Thyroid gland (tissue), 4 donors: ENCODE measurements at places on chromosomes 3 and 15. TPM values are rescaled to one million over a fixed set of nuclear protein-coding genes. Genes with fewer than 3 reads are reported as not detected.

RPL29 gene
- total RNA-seq = 826 TPM

DPPA2 gene
- total RNA-seq = not detected

COL6A5 gene
- not detected for total RNA-seq

SAMD7 gene
- total RNA-seq = not detected

SH2D7 gene
- not detected for total RNA-seq

PCOLCE2 gene
- 37.8 TPM for total RNA-seq

SLC30A4 gene
- total RNA-seq = 12.5 TPM

PP2D1 gene
- not detected for total RNA-seq

SLC2A2 gene
- total RNA-seq = not detected

DNA sequence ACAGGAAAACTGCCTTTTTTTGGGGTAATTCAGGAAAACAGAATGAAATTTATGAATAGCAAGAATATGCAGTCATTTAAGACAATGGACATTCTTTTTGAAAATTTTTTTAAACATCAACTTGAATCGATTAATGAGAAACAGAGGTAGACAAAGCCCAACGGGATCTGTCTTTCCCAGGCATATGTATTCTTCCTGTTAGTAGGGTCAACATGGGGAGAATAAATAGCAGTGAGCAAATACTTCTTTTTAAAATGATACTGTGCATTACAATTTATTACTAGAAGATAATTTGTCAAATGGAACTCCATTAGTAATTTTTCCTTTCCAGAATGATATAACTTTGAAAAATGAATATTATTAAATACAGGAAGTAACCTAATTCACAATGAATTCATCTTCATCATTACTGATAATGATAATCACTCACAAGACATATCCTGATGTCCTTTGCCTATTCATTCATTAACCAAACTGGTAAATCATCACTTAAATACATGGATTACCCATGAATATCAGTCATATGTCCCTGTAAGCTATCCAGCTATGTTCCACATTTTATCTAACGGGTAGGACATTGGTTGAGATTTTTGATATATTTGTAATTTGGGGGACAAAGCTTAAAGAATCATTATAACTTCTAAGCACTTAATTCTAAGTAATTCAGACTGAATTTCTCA, 209.2 kb upstream of the CDIN1 start:
- H3K36me3 ChIP-seq = no peaks in the 10 kb centered on the region
- H3K27ac ChIP-seq = no peak overlapping the region
- DNase-seq = no peak
- H3K4me1 ChIP-seq = no peaks in the 10 kb centered on the region
- no peak overlapping the region for H3K4me3 ChIP-seq

DNA sequence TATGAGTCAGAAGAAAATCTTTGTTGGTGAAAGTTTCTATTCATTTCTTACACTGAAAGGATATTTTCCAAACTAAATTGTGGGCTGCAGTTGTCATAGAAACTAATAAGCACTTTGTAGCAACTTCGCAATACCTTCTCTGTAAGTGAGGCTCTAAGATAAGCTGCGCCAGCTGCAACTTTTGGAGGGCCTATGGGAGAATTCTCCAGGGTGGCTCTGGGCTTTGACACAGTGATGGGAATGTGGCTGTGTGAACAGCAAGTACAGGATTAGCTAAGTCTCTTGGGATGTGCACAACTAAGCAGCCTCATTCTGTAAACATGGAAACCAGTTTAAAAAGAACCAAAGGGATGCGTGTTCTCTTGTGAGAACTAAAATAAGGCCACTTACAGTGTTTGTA, 124.6 kb upstream of the SGO1 start:
- H3K36me3 ChIP-seq = no peaks in the 10 kb centered on the region
- H3K27me3 ChIP-seq = no peaks in the 10 kb centered on the region
- DNase-seq = no peak
- no peak overlapping the region for H3K4me3 ChIP-seq

DNA sequence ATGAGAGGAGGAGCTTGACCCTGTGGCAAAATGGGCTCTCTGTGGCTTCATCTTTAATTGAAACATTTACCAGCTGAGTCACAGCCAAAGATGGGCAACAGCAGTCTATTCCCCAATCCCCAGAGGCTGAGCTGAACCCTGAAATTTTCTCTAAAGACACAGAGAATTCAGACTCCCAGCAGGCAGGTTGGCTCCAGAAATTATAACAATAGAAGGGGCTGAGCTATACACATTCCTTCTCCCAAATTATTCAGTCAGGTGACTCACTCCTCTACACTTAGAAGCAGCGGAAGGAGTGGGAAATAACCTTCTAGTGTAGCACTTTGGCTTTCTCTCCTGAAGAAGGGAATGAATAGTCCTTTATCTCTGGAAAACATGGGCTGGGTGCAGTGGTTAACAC, 264.3 kb upstream of the ARHGEF26 start:
- no peak for DNase-seq
- no peaks in the 10 kb centered on the region for H3K4me1 ChIP-seq
- H3K27me3 ChIP-seq = no peaks in the 10 kb centered on the region
- H3K27ac ChIP-seq = no peak overlapping the region

GRCh38 chr15:29712149-29712885, 110.0 kb downstream of the TJP1 start:
- peaks cover 38% of the 10 kb centered on the region for H3K36me3 ChIP-seq
- H3K4me1 ChIP-seq = no peaks in the 10 kb centered on the region
- no peaks in the 10 kb centered on the region for H3K27me3 ChIP-seq
- no peak overlapping the region for H3K4me3 ChIP-seq

- no peaks in the 10 kb centered on the region for H3K36me3 ChIP-seq
- no peak overlapping the region for H3K4me3 ChIP-seq
- H3K27ac ChIP-seq = no peak overlapping the region
- peaks cover 19% of the 10 kb centered on the region for H3K4me1 ChIP-seq
These were observed 13.4 kb downstream of the B3GNT5 start for GRCh38 chr3:183266454-183266853.

GRCh38 chr3:33122991-33123390, 9.2 kb downstream of the CRTAP start:
- DNase-seq = no peak
- H3K36me3 ChIP-seq = peaks cover 22% of the 10 kb centered on the region
- H3K4me3 ChIP-seq = no peak overlapping the region

DNA sequence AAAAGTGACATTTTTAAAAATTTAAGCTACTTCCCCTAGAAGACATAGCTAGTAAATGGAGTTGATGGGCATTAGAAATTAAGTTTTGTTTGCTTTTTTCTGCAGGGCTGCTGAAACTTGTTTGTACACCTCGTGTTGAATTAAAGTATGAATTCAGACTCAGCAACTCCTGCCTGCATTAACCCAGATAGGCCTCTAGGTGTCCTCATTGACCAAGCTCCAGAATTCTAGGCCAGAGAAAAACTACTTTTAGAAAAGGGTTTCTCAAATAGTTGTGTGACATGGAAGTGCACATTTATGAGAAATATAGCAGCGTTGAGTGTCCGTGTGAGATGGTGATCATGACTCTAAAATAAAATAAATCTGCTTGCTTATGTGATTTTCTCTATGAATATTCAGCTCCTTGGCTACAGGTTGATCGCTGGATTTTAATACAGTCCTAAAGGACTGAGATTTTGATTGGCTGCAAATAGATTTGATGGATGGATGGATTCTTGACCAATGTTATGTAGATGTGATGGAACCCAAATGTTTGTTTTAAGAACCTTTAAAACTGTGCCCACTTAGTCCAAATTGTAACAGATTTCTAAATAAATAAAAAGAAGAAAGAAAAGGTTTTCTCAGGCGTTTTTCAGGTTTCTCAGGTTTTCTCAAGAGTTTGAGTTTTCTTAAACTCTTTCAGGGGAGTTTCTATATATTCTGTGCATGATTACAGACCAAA, 39.4 kb upstream of the LMOD3 start:
- no peak overlapping the region for H3K4me3 ChIP-seq
- H3K27me3 ChIP-seq = no peaks in the 10 kb centered on the region
- no peak overlapping the region for H3K27ac ChIP-seq
- no peaks in the 10 kb centered on the region for H3K36me3 ChIP-seq

DNA sequence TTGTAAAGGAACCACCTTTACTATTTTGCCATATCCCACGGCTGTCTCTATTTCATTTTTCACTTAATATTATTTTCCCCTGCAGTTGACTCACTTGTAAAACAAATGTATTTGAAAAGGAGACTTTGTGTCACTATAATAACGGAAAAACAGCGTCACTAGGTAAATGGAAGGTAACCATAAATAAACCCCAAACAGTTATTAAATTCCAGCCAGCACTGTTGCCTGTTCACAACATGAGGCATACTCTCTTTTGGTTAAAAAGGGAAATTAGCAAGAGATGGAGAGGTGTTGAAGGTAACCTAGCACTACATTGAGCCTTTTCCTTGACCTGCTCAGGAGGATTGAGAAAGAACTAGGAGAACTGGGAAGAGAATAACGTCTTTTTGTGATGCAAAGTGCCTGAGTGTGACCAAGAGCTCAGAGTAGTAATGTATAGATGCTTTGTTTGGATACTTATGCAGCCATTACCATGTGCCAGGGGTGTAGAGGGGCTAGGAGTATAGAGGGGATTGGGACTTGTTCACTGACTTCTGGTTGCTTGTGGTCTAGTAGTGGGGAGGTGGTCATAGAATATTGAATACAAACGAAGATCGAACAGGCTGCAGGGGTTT, 19.6 kb downstream of the FLNB start:
- H3K4me3 ChIP-seq = no peak overlapping the region
- peak overlapping the region; percentile 97 for H3K27ac ChIP-seq
- no peaks in the 10 kb centered on the region for H3K27me3 ChIP-seq

DNA sequence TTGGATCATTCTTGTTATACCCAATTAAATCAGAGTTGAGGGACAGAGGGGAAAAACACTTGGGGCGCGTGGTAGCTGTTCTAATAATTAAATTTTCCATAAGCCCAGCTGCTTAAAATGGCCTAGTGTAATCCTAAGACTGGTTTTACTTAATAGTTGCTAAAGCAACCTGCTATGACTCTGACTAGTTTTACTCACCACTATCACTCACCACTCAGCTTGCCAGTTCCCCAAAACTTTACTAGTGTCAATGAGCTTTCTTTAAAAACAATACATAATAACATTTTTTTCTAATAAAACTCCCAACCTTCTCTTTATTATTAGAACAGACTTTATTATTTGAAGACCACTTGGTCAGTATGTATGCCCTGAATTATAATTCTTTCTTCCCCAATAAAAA, 49.6 kb downstream of the ECT2 start:
- H3K4me3 ChIP-seq = no peak overlapping the region
- DNase-seq = no peak
- H3K36me3 ChIP-seq = no peaks in the 10 kb centered on the region
- H3K27me3 ChIP-seq = no peaks in the 10 kb centered on the region

DNA sequence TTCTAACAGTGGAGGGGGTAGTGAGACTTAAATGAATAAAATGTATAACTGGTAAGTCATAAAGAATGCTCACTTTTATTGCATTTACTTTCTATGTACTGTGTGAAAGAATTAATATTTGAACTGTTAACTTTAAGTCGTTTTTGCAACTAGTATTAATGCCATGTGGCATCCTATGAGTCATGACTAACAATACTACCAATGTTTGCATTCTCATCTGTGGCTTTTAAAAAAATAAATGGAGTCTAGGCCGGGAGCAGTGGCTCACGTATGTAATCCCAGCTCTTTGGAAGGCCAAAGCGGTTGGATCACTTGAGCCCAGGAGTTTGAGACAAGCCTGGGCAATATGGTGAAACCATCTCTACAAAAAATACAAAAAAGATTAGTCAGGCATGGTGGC, 5.2 kb downstream of the C3orf49 start:
- H3K4me3 ChIP-seq = no peak overlapping the region
- no peaks in the 10 kb centered on the region for H3K4me1 ChIP-seq
- H3K27me3 ChIP-seq = no peaks in the 10 kb centered on the region
- no peaks in the 10 kb centered on the region for H3K36me3 ChIP-seq
- H3K27ac ChIP-seq = no peak overlapping the region
- no peak for DNase-seq

DNA sequence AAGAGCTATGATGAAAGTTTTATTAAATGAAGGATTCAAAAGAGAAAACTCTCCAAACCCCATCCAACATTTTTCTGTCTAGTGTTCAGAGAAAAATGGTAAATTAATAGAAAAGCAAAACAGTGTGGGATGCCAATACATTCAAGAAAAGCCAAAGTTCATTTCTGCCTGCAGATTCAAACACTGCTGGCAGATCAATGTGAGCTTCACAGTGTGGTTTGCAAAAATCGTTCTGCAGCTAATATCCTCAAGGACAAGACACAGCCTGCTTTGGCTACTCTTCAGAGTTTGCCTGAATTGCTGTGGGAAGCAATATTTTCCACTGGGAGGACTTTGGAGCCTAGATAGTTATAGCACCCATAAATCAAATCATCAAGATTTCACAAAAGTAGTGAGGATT, 619.9 kb upstream of the SUCLG2 start:
- H3K4me3 ChIP-seq = no peak overlapping the region
- no peak for DNase-seq
- H3K27me3 ChIP-seq = no peaks in the 10 kb centered on the region
- no peaks in the 10 kb centered on the region for H3K36me3 ChIP-seq
- no peaks in the 10 kb centered on the region for H3K4me1 ChIP-seq

- no peak for DNase-seq
- H3K27ac ChIP-seq = no peak overlapping the region
- no peaks in the 10 kb centered on the region for H3K4me1 ChIP-seq
These were observed 402.3 kb upstream of the TGFBR2 start for GRCh38 chr3:30204126-30204525.

DNA sequence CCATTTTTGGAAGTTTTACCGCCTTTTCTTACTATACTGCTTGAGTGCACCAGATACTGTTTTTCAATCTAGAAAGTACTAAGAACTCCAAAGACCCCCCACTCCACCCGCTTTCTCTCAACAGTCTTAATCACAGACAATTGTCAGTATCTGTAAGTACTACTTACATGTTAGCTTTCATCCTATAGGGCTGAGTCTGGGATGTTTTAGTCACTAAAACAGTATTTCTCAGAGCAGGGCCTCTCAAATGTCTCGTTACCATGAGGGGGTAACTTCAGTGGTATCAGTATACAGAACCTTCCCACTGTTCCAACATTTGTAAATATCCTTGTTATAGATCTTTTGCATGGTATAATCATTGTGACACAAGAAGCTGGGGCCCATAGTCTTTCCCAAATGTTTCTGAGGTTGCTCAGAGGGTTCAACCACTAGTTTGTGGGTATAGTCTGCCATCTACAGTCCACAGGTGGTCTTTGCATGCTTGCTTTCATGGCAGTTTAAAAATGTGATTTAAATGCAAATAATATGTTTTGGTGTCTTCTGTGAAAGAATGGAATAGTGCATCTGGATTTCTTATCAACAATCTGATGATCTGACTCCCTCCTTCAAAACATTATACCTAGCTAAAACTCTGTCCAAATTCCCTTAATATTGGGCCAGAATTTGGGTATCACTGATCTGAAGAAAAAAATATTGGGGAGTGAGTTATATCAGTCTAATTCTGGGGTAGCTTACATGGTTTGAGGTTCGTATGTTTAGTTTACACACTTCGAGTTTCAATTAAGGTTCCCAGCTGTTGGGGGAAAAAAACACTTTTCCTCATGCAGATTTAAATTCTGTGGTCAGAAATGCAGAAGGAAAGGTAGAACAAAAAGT, 18.0 kb upstream of the DNAJC13 start:
- no peak overlapping the region for H3K4me3 ChIP-seq
- DNase-seq = peak; percentile 9
- H3K4me1 ChIP-seq = no peaks in the 10 kb centered on the region
- H3K36me3 ChIP-seq = no peaks in the 10 kb centered on the region
- H3K27ac ChIP-seq = no peak overlapping the region

GRCh38 chr3:15271785-15272381, 60.5 kb downstream of the SH3BP5 start:
- H3K27ac ChIP-seq = peak overlapping the region; percentile 22
- no peak for DNase-seq
- no peaks in the 10 kb centered on the region for H3K27me3 ChIP-seq
- no peaks in the 10 kb centered on the region for H3K36me3 ChIP-seq
- no peak overlapping the region for H3K4me3 ChIP-seq
- H3K4me1 ChIP-seq = peaks cover 37% of the 10 kb centered on the region
